ENCODE measurements at places on chromosomes 13 and 19. TPM values are rescaled to one million over a fixed set of nuclear protein-coding genes. Genes with fewer than 3 reads are reported as not detected.

Gene ZNF439
- total RNA-seq, result 0.84 TPM

Gene GRK1
- total RNA-seq, result not detected

Gene CBY2
- 0.32 TPM for total RNA-seq

Gene PALM
- 2.0 TPM for total RNA-seq

Gene BORA
- total RNA-seq, result 4.9 TPM

Gene RDH8
- not detected for total RNA-seq

Gene STARD13
- 2.3 TPM for total RNA-seq

Gene COL5A3
- total RNA-seq, result 5.6 TPM

Gene SIGLEC10
- 2.0 TPM for total RNA-seq

Gene POU2F2
- 1.00 TPM for total RNA-seq

Gene SLC17A7
- not detected for total RNA-seq

Gene GGN
- total RNA-seq, result not detected

Gene PLEKHF1
- total RNA-seq, result 4.4 TPM

Gene MIR17HG
- 3.5 TPM for total RNA-seq

Gene GPR4
- 0.56 TPM for total RNA-seq

Gene ZNF792
- 1.8 TPM for total RNA-seq

Gene KIR3DL1
- not detected for total RNA-seq

Gene LSM14A
- total RNA-seq, result 74.8 TPM

Gene ZFP30
- 3.9 TPM for total RNA-seq

Gene CALR3
- total RNA-seq, result not detected

Gene GNG8
- total RNA-seq, result not detected

Gene KANK3
- total RNA-seq, result 1.6 TPM

Gene CPT1C
- total RNA-seq, result 1.1 TPM

Gene ELSPBP1
- total RNA-seq, result not detected

Gene KLF1
- not detected for total RNA-seq

Gene PINLYP
- 9.1 TPM for total RNA-seq

Gene FFAR2
- 1.8 TPM for total RNA-seq

Gene IGSF23
- not detected for total RNA-seq

Gene RFPL4AL1
- total RNA-seq, result not detected

Gene TIMM29
- total RNA-seq, result 14.3 TPM

Gene SLC46A3
- total RNA-seq, result 0.84 TPM

Gene CAMSAP3
- total RNA-seq, result 21.2 TPM

Gene ZNF547
- 1.4 TPM for total RNA-seq

Gene IL4I1
- not detected for total RNA-seq

Gene LRRC8E
- total RNA-seq, result 11.6 TPM

Gene IGFL3
- not detected for total RNA-seq

Gene DAND5
- total RNA-seq, result not detected

Gene SRRM5
- 0.12 TPM for total RNA-seq

Gene MBD3L3
- not detected for total RNA-seq

Gene ZNF383
- total RNA-seq, result 4.5 TPM

Measured in esophagus mucosa (tissue), 1 donor.